H4 (cell line): ENCODE measurements at places on chromosomes 4 and X. TPM values are rescaled to one million over a fixed set of nuclear protein-coding genes. Genes with fewer than 3 reads are reported as not detected.

- no peak for DNase-seq
Measured at GRCh38 chrX:19874391-19875049, 12.9 kb downstream of the SH3KBP1 start.

GRCh38 chrX:15512401-15512965 lies 11.9 kb downstream of the BMX start:
- DNase-seq, result no peak

FGFBP2 gene
- total RNA-seq, result 0.10 and 0.27 TPM in 2 replicates

GRCh38 chrX:2962381-2962780 lies 33.2 kb upstream of the ARSD start:
- no peak for DNase-seq

DNA sequence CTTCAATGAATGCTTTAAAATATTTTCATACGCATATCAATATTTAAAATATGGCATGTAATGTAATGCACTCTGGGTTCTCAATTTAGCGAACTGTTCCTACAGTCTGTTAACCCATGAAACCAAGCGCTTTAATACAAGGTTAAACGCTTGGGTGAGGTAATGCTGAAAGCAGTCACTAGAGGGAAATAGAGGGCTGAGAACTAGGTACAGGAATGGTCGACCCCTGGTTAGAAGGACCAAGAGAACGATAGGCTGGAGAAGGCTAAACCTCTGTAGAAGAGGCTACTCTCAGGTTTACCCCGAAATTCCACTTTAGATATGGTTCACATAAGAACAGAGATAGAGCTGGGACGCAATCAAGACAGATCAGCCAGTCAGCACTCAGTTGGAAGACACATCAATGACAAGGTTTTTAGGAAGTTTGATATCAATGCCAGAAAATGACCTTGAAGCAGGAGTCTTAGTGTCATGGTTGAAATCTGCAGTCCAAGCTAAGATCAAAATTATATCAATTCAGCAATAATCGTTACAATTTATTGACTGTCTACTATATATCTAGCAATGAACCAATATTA lies 26.9 kb downstream of the ARSJ start:
- DNase-seq, result peak; percentile 58

- DNase-seq, result no peak
Measured at GRCh38 chrX:37314531-37314930, 34.6 kb upstream of the PRRG1 start.

GRCh38 chr4:107037199-107037584 lies 1.1 kb upstream of the DKK2 start:
- DNase-seq, result peak; percentile 39
